Activated naive CD4-positive, alpha-beta T cell treated with anti-CD3 and anti-CD28 coated beads for 36 hours (primary cell): ENCODE measurements at places on chromosomes 11 and 22. TPM values are rescaled to one million over a fixed set of nuclear protein-coding genes. Genes with fewer than 3 reads are reported as not detected.

DNA sequence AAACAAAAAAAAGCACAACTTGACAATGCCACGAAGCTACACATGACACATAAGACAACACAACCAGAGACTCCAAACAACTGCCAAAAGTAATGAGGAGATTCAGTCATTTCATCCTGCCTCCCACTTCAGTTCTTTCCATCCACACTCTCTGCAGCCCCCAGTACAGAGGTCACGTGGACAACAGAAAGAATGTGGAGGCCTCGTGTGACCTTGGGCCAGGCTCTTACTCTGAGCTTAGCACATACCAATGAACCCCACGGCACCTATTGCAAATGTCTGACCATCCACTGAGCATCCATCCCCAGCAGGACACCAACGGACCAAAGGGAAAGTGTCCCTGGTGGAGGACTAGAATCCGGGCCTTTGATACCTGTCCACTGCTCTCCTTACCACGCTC lies 12.5 kb downstream of the CBX7 start:
- no peak for DNase-seq

DNA sequence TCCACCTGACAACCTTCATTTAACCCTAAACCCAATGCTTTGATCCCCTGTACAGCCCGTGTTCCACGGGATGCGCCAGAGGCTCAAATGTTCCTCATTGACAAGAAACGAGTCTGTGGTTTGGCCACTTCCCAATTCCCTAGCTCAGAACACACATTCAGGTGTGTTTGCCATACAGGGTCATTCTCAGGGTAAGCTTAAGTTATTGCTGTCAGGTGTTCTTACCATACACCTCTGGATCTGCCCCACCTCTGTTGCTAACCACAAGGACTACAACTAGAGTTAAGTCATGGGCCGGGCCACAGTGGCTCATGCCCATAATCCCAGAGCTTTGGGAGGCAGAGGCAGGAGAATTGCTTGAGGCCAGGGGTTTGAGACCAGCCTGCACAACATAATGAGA lies 45.6 kb upstream of the POLD3 start:
- DNase-seq = no peak

GRCh38 chr11:214083-214482 lies 6.6 kb downstream of the RIC8A start:
- no peak for DNase-seq

DNA sequence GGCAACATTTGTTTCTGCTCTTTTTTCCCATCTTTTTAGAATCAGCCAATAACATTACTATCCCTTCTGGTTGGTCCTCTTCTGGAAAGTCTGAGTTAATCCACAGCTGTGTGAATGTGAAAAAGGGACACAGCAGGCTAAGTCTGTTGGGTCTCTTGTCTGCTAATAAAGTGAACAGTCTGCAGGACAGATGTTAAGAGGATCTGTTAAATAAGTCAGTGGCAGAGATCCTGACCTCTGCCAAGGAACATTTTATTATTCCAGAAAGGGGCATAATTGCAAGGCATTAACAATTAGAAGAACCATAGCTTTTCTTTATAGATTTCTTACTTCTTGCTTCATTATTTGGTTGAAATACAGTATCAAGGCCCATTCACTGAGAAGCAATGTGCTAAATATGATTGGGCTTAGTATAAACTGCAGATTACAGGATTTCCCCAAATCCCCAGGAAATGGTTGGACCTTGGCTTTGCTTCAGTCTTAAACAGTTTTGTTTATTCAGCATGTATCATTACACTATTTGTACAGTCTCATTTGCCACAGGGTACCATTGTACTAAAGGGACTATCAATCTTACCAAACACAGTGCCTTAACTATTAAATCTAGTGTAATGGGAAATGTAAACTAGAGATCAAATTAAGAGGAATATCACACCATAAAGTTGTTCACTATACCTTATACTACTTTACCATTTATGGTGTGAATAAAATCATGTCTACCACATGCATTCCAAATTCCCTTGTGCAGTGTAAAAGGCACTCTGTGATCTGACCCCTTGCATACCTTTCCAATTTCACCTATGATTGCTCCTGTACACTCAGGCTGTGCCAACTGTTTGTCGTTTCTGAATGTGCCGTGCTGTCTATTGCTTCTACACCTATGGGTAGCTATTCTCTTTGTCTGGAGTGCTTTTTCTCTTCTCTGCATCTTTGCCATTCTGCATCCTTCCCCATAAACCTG lies 274.0 kb downstream of the SOX6 start:
- no peak for DNase-seq

GRCh38 chr11:61923166-61924063 lies 6.0 kb upstream of the RAB3IL1 start:
- DNase-seq = no peak

Gene SERPING1
- total RNA-seq = 0.43 TPM

Gene KRTAP5-7
- total RNA-seq = not detected
